ENCODE measurements at places on chromosomes 1 and 21. TPM values are rescaled to one million over a fixed set of nuclear protein-coding genes. Genes with fewer than 3 reads are reported as not detected.

Gene FCRL2
- total RNA-seq, result not detected

Gene UTS2
- not detected for total RNA-seq

Gene CCDC27
- total RNA-seq, result not detected

Gene KPRP
- total RNA-seq, result not detected

Gene LAMC1
- 528 TPM for total RNA-seq

Gene HCRTR1
- total RNA-seq, result 0.82 TPM

Gene TDRD5
- 0.27 TPM for total RNA-seq

Gene ALPL
- 0.62 TPM for total RNA-seq

Gene SHISAL2A
- total RNA-seq, result not detected

Gene TMEM125
- total RNA-seq, result 0.45 TPM

Gene RCSD1
- 16.6 TPM for total RNA-seq

Gene KRTAP19-1
- not detected for total RNA-seq

Gene PCAT6
- total RNA-seq, result not detected

Gene FCRL1
- 1.2 TPM for total RNA-seq

Gene KRTAP7-1
- total RNA-seq, result not detected

Gene ILDR2
- total RNA-seq, result 7.3 TPM

Gene TRPM2
- total RNA-seq, result 3.2 TPM

Gene SYCP1
- not detected for total RNA-seq
